ENCODE measurements at places on chromosomes 5 and 9.

DNA sequence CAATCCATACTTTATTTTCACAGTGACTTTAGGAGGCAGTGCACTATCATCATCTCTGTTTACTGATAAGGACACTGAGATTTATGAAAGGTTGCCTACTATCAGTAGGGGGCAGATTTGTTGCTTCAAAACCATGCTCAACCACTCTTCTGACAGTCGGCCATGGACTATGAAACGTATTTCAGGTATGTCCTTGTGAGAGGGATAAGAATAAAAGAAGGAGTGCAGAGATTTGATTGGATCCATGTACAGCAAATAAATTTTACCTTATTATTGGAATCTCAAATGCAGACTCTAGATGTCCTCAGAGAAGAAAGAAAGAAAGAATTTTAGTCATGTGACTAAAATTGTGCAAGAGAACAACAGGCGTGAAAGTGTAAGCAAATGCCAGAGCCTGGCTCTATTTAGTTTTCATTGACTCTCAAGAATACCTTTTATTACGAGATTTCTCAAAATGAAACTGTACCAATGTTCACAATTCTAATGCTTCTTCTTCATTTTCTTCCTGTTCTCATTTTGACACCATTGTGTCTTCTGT, 296.6 kb upstream of the RASA1 start:
- no peak for DNase-seq

DNA sequence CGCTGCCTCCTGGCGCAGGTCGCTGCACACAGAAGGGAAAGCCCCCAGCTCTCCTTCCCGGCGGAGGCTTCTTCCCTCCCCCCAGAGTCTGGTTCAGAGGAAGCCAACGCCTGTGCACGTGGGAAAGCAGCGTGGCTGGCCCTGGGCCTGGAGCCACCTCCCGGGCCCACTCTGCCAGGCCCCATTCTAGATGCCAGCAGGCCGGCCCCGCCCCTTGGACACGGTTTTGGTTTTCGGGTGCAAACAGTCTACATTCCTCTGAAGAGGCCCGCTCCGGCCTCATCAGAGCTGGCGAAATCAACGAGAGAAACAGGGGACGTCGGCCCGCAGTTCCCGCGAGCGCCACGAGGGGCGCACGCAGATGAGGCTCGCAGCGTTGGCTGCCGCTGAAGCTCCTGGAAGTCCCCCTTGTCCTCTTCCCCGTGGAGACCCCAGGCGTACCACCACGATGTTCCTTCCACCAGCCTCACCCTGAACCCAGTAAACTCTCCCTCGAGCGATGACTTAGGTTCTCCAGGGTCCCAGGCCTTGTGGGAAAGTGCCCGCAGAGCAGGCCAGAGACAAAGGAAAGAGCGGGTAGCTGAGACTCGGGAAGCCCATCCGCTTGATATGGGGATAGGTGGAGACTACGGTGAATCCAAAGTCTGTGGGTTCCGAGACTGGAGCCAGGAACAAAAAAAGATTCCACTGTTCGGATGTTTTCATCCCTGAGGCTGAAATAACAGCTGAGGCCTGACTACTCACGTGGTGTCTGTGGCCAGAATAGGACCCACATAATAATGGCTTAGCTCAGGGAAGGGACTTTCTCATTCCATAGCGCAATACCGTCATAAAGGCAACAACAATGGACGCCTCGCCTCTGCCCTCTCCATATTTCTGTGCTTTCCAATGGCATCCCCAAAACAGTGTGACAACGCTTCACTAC, 64.2 kb downstream of the KLF4 start:
- DNase-seq, result peak; percentile 25

GRCh38 chr5:58300346-58300895, 159.5 kb downstream of the PLK2 start:
- no peak for DNase-seq

DNA sequence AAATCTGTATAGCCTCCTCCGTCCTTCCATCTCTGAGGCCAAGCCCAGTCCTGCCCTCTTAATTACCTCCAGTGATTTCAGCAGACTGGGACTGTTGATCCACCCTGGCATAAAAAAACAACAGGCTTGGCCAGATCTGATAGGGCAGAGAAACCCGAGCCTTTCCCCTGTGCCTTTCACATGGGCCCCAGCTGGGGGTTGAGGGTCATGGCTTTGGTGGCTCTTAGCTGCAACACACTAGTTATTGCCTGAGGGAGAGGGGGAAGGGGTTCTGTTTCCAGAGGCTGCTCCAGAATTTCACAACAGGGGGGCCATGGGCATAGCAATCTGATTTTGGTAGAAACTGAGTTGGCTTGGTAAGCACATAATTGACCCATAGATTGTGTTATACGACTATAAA, 21.2 kb upstream of the PANK3 start:
- DNase-seq, result no peak

GRCh38 chr9:116572095-116572748, 114.9 kb upstream of the TRIM32 start:
- DNase-seq, result peak; percentile 36

DNA sequence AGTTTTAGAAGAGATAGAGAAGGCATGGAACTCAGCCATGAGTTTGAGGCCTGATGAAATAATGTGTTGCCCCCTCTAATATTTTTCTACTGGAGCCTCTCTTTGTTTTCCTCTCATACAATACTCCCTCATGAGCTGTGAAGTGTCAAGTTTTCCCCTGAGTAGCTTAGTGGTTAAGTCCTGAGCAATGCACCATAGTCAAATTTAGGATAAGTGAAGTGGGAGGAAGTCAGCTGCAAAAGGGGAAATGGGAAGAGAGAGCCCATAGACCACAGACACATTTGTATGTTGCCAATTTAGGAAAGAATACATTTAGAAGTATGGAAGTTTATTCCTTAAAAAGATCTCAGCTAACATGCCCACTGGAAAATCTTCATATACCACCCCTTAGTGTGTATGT, 171.5 kb upstream of the NREP start:
- no peak for DNase-seq

DNA sequence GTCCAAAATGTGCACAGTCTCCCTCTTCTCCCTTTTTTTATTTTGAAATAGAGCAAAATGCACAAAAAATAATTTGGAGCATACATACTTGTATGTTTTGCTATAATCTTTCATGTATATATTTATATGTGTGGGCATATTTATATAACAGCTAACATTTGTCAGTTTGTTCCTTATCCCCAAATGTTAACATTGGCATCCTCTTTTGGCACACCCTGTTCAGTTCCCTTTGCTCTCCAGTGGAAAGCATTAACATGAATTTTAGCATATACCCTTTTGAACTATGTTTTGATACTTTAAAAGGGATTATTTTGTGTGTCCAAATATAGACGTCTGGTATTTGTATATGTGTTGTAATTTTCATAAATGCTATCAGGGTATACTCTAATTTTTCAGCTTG, 306.2 kb downstream of the ARHGAP26 start:
- no peak for DNase-seq

- peak; percentile 90 for DNase-seq
These were observed 54.7 kb upstream of the SARDH start for GRCh38 chr9:133792721-133793470.

DNA sequence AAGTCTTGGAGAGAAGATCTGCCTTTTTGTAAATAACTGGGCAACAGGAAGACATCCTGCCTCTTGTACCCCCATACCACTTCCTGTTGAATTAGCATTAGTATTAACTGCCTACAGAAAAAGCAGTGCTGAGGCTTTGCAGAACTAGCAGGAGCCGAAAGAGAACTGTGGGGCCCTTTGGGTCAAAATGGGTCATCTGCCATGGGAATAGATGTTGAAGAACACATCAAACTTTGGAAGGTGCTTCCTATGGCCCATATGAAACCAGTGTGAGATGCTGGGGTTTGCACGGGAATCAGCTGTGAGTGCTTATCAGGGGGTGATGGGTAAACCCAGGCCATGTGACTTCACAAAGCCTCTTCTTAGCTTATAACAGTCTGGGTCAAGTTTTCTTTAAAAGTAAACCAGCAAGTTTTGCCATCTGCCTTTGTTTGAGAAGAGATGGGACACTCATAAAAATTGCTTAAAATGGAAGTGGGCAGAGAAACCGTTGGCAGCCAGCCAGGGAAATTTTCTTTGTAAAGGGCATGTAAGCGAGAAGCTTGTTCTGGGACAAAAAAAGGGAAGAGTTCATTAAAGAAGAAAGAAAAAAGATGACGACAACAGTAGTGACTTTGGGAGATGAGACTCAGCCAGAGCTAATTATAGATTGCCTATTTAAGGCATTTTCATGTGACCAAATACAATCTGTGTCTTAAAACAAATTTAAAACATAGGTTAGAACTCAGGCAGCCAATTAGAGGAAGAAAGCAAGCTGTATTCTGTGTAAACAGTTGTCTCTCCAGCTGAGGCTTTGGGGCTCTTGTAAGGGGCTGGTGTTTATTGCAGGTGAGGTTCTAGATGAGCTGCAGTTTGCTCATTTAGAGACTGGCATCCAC, 4.4 kb downstream of the SLC25A25 start:
- no peak for DNase-seq

DNA sequence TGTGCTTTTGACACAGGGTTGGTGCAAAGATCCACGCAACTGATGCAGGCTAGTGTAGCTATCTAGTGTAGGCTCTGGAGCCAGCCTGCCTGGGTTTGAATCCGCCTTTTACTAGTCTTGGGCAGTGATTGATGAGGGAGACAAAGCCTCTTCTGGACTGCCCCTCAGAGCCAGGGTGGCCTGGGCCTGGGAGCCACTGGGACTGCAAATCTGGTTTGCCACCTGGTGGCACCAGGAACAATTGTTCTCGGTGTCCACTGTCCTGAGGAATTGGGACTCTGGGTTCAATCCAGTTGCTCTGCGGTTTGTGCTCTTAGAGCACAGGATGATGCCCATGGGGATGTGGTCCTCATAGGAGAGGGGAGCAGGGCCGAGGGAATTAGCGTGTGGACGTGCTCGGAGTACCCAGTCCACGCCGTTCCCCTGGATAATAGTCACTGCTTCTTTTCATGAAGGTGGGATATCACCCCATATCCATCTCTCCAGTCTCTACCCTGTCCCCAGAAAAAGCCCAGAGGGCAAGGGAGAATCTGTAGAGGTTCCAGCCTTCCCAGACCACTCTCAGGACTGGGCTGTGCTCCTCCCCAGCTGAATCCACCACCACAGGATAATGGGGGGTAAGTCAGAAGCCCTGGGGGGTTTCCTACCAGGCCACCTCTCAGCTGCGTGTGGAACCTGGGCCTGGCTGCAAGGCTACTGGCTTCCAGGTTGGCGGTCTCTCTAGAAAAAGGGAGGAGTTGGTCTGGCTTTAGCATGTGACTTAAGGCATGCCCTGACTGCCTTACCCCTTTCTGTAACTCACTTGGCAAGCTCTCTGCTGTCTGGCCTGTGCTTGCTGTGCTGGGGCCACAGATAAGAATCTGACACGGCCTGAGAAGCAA, 1.9 kb downstream of the B4GALT7 start:
- no peak for DNase-seq

Data from GM12892 (cell line).